Calu3 (cell line): ENCODE measurements at places on chromosomes 6 and 20. TPM values are rescaled to one million over a fixed set of nuclear protein-coding genes. Genes with fewer than 3 reads are reported as not detected.

Gene MYLK2
- 1.3 and 1.5 TPM in 2 replicates for total RNA-seq

GRCh38 chr20:32470025-32470861 lies 112.1 kb downstream of the ASXL1 start:
- DNase-seq: peak; percentile 63

GRCh38 chr20:24469116-24469893 lies at the start of gene SYNDIG1:
SYNDIG1 (plus strand) TSS chr20:24469629; CDS start chr20:24543098, 73,469 bp downstream.
- no peak for DNase-seq

- DNase-seq: no peak
These were observed 352.5 kb downstream of the HDGFL1 start for GRCh38 chr6:22921828-22922227.

- no peak for DNase-seq
These were observed 46.4 kb downstream of the FOXF2 start for GRCh38 chr6:1435806-1436205.

Gene CCN6
- total RNA-seq: not detected in 2 replicates

Gene EMILIN3
- total RNA-seq: not detected in 2 replicates

- peak; percentile 46 for DNase-seq
These were observed 242.4 kb downstream of the ALDH8A1 start for GRCh38 chr6:134707342-134708031.

GRCh38 chr6:149566410-149567193 lies 427 bp downstream of the GINM1 start:
- peak; percentile 48 for DNase-seq

Gene MCHR2
- not detected in 2 replicates for total RNA-seq

- no peak for DNase-seq
These were observed 4.0 kb downstream of the DYNLT1 start for GRCh38 chr6:158640519-158640918.

- no peak for DNase-seq
These were observed 18.4 kb downstream of the TIAM2 start for GRCh38 chr6:155013457-155013876.

GRCh38 chr20:58905236-58905635 lies 52.7 kb downstream of the GNAS start:
- no peak for DNase-seq

Gene ANGPT4
- not detected in 2 replicates for total RNA-seq

GRCh38 chr20:43563429-43563828 lies 4.6 kb downstream of the SGK2 start:
- DNase-seq: no peak

Gene OTOR
- not detected in 2 replicates for total RNA-seq

Gene CST2
- total RNA-seq: not detected in 2 replicates

- DNase-seq: no peak
These were observed 40.7 kb upstream of the EXOC2 start for GRCh38 chr6:733431-734219.

Gene TINAG
- total RNA-seq: 12.6 and 17.4 TPM in 2 replicates

Gene TREML4
- not detected in 2 replicates for total RNA-seq

Gene RAB5IF
- 235 and 250 TPM in 2 replicates for total RNA-seq

GRCh38 chr6:118350881-118351430 lies 197.1 kb upstream of the PLN start:
- DNase-seq: no peak

GRCh38 chr6:136324686-136325380 lies 35.2 kb upstream of the BCLAF1 start:
- no peak for DNase-seq

DNA sequence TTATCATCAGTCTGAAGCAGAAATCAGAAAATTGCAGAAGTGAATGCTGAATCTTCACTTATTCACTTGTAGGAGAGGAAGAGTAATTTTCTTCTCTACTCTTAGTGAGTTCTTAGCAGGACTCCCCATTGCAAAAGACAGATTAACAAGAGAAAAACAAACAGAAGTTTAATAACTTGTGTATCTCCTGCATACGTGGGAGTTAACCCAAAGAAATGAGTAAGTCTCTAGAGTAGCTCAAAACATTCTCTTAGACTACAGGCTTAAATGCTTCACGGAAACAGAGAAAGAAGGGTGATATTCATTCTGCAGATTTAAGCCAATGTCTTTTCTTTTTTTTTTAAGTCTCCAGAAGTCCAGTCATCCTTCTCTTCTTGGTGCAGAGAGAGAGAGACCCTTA lies 97.9 kb upstream of the TMEM181 start:
- DNase-seq: no peak

DNA sequence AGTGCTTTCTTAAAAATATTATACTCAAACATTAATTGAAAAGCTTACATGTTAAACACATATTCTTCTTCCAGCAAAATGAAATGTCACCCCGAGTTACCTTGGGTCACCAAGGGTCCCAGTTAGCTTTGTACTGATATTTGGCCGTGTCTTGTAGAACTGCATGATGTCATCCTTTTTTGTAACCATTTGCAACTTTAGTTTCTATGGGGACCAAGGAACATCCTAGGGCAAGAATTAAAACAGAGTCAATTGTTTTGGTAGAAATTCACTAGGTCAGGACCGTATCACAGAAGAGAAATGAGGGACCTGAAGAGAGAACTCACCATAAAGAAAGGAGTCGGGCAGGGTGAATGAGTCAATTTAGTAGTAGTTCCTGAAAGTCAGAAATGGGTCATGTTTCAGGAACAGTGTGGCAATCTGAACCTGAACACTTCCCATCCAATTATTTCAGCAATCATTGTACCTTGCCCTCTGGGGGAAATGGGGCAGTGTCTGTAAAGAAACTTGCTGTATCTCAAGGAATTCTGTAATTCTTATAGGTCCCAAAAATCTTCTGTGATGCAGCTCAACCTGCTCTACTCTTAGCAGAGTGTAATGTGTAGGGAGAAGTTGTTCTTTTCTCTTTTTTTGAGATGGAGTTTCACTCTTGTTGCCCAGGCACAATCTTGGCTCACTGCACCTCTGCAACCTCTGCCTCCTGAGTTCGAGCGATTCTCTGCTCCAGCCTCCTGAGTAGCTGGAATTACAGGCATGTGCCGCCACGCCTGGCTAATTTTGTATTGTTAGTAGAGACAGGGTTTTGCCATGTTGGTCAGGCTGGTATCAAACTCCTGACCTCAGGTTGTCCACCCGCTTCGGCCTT lies 5.3 kb upstream of the AKAP7 start:
- no peak for DNase-seq

DNA sequence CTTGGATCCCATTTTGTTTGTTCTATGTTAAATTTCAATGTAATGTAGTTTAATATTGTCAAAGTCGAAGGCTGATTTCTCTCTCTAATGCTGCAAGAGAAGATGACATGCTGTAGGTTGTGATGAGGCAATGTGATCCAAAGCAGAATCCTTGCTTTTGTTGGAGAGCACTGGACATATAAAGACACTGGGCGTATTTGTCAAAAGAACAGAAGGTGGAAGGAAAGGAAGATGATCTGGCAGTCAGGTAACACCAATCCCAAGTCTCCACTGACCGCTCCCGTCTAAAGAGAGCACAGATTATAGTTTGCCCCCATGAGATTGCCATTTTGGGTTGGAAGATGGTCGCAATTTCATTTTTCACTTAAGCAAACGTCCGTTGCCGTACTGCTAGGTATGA lies 935 bp upstream of the RFX6 start:
- DNase-seq: no peak

DNA sequence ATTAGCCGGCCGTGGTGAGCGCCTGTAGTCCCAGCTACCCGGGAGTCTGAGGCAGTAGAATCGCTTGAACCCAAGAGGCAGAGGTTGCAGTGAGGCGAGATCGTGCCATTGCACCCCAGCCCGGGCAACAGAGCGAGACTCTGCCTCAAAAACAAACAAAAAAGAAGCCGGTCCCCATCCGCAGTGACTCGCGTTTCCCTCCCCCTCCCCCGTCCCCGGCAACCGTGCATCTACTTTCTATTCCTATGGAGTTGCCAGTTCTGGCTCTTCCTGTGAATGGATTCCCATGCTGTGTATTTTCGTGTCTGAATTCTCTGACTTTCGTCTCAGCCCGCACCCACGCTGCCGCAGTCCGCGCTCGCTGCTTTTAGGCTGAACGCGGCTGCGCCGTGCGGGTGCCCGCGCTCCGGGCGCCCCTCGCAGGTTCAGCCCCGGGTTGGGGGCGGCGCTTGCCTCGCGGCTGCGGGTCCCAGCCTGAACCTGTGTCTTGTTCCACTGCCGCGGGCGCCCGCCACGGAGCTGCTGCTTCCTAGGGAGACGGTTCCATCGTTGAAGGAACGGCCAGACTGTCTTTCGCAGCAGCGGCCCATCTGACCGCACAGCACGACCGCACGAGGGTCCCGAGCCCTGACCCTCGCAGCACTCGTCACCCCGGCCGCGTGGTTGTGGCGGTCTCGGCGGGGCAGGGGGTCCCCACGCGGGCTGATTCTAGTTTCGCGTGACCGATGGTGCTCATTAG lies 1.1 kb upstream of the MRGBP start:
- peak; percentile 69 for DNase-seq

DNA sequence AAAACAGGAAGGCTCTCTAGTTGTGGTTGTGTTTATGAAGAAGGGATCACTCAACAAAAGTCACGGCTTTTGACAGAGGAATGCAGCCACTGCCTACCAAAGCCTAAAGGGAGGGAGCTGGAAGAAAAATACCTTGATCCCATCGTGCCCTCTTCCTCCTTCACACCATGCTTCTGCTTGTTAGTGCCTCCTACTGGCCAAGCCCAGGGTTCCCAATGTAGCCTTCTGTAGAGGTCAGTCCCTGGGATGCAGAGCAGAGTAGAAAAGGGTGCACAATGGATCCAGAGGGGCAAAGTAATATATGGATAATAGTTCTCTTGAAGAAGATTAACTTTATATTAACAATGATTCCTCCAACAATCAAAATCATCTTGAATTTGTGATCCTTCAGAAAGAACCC lies 293.5 kb upstream of the FERMT1 start:
- no peak for DNase-seq

Gene VPS16
- total RNA-seq: 22.2 and 25.9 TPM in 2 replicates

DNA sequence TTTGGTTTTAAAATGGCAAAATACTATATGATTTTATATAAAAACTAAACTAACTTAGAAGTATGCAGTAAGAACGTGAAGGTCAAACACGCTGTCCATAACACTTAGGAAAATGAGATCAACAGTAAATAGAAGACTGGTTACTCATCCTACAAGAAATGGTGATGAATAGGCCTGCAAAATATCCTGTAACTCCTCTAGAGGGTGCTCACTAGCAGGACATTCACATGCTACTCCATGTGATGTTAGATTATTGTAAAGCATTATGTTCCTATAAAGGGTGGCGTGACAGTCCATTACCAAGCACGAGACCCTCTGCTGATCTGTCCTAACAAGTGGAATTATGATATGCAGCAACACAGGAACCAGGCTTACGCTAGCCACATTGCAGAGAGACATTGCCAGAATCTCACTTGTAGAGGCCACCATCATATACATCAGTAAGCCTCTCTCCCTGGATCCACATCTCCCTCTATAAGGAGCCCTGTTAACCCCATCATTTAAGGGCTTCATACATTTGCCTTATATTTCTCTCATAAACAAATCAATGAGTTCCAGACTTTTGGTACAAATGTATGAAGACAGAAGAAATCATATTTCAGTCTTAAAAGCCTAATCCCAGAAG lies 18.0 kb upstream of the DEFB129 start:
- DNase-seq: peak; percentile 1
